ENCODE measurements at places on chromosomes 7 and 10.

- no peak for DNase-seq
Observed at GRCh38 chr10:103083977-103084320, 109.1 kb downstream of the NT5C2 start.

- DNase-seq = no peak
Observed at GRCh38 chr7:51016546-51016945, 233.8 kb upstream of the GRB10 start.

DNA sequence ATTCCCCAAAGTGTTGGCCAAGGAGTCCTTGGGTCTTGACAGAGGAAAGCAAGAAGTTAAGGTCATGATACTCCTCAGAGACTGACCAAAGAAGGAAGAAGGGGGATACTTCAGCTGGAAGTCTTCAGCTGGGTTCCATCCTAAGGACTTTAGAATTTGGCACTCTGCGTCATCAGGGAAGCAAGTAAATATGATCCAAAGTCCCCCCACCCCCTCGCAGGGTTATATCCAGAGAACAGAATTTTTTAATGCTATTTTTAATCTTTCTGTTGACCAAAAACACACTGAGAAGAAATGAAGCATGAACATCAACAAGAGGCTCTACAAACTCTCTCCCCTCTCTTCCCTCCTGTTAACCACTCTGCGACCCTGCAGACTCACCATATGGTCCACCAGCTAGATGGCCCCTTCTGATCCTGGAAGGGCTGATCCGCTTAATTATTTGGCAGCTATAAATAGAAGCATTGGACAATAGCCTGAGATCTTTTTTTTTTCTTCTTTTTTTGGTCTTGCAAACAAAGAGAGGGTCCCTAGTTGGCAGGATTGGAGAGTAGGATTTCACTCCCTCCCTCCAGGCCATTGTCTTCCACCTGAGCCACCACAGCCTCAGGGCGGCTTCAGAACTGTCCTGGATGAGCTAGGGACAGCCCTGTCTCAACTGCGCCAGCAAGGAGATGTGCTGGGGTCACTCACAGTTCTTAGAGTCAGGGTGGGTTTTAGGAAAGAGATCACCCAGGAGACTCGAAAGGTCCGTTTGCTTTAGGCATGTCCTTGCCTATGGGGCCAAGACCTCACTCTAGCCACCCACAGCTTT lies 196.0 kb downstream of the KCNMA1 start:
- no peak for DNase-seq

DNA sequence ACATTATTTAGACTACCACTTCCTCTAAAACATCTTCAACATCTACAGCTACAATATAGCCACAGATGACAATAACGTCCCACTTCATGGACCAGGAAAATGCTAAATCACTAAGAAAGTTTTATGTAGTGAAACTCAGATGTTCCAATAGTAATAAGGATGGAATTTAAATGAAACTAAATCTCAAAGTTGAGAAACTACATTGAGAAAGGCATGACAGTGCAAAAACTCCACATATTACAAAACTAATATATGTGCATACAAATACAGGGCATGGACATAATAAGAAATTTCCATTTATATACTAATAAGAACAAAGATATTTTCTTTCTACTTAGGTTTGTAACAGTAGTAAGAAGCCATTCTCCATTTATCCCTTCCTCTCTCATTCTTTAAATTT lies 31.1 kb downstream of the POT1 start:
- DNase-seq = no peak

All from stimulated activated CD8-positive, alpha-beta memory T cell treated with anti-CD3 and anti-CD28 coated beads, Interleukin-2, amount 100 ng/mL, for 1 hour (primary cell).